ENCODE measurements at places on chromosomes 5 and 9.
A peak's percentile ranks its signal among the peaks of the same experiment; 100 is the strongest.

GRCh38 chr9:38207247-38207778 lies 138.3 kb upstream of the SHB start:
- DNase-seq, result no peak

DNA sequence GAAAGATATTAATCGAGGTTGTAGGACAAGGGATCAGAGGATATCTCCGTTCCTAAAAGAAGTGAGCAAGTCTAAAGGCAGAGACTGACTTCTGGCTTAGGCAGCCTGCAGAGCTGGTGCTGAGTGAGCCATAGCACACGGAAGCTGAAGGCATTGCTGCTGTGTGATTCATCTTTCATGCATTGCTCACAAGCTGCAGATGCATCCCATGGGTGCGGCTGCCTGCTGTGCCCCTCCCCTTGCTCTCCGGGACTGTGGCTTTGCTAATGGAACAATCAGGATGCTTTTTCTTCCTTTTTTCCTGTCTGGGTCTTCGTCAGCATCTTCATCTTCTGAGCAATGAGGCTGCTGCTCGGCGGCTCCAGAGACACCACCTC lies 341.4 kb downstream of the DIRAS2 start:
- no peak for DNase-seq

- DNase-seq, result no peak
Measured at GRCh38 chr5:61995486-61995885, 310.5 kb upstream of the KIF2A start.

DNA sequence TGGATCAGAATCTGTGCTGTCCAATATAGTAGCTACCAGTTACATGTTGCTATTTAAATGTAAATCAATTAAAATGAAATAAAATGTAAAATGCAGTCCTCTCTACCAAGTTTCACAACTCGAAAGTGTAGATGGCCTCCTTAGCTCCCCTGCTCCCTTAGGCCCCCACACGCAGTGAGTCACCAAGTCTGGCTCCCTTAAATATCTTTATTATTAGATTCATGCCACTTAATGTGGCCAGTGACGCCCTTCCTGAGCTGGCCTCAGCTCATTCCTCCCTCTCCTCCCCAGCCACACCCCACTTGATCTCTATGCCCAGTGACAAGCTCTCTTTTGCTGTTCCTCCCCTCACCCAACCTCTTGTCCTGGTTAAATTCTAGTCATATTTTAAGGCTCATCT lies 88.4 kb upstream of the DNAH5 start:
- no peak for DNase-seq

- no peak for DNase-seq
Measured at GRCh38 chr9:122318284-122318683, 52.5 kb upstream of the PTGS1 start.

DNA sequence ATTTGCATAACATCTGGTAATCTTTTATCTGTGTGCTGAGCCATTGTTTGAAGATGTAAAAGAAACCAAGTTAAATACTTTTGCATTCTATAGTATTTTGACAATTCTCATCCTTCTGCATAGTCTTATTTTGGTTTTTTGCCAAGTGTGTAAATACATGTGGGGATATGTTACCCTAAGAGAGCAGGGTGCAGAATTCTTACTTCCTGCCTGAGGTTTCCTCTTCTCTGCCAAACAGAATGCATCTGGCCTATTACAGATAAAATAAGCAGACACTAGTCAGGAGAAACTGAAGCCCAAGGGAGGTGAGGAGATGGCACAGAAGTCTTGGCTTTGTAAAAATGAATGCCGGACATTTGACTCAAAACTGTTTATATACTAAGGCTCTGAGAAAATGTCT lies 462.1 kb downstream of the TMEM38B start:
- DNase-seq, result no peak

DNA sequence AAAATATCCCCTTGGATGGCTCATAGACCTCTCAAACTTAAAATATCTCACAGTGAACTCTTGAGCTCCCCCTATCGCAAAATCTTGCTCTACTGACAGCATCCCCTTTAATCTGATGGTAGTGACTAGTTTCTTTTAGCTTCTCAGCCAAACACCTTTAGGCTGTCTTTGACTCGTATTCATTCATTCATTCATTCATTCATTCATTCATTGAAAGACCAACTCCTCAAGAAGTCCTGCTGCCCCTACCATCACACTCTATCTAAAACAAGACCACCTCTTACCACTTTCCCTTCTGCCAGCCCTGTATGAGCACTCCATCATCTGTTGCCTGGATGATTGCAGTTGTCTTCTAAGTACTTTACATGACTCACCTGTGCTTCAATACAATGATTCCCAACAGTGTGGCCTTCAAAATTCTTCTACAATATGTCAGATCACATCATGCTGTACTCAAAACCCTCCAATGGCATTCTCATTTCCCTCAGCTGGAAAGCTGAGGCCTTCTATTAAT lies 46.8 kb downstream of the ITGA2 start:
- no peak for DNase-seq

GRCh38 chr5:65394087-65394486 lies 87.6 kb downstream of the ADAMTS6 start:
- no peak for DNase-seq

DNA sequence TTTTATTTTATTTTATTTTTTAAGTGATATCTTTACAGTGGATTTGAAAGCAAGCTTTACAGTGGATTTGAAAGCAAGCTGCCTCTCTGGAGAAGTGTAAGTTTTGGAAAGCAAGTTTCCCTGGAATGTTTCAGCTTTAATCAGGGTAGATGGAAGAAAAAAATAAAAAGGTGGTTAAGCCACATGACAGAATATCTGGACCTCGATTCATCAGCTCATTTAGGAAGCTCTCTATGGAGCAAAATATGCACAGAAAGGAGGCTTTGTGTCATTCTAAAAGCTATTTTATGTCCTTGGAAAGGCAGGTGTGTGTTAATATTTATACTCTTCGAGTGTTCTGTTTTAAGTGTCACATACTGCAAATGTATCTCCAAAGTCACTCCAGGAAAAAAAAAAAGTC lies 409.2 kb upstream of the KLF4 start:
- no peak for DNase-seq

DNA sequence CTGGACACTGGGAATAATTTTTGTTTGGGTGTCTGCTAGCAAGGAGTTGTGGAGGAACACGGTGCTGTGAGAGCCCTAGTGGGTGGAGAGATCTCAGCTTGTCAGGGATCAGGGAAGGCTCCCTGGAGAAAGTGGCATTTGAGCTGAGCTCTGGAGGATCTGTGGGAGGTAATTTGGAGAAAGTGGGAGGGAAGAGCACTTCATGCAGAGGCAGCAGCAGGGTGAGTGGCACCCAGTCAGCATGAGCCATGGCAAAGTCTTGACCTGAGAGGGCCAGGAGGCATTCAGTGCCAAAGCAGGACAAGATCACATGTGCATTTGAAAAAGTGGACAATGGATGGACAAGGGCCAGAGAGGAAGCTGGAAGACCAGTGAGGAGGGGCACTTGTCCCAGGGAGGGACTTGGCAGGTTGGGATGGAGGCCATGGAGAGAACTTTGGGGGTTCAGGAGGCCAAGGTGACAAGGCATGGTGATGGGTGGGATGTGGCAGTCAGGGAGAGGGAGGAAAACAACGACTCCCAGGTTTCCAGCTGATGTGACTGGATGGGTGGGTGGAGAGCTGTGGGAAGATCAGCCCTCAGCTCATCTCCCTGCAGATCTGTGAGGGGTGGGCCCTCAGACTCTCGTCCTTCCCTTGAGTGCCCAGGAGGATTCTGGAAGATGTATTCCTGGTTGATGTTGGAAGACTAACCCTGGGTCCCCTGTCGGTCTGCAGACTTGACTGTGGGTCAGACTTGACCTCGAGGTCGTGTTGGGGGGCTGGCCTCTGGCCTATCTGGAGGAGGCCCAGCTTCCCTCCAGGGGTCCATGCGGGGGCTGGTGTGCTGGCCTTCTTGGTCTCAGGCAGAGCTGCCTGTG lies 68.9 kb upstream of the PITX1 start:
- no peak for DNase-seq

- no peak for DNase-seq
Measured at GRCh38 chr9:122080986-122081385, 12.1 kb downstream of the TTLL11 start.

DNA sequence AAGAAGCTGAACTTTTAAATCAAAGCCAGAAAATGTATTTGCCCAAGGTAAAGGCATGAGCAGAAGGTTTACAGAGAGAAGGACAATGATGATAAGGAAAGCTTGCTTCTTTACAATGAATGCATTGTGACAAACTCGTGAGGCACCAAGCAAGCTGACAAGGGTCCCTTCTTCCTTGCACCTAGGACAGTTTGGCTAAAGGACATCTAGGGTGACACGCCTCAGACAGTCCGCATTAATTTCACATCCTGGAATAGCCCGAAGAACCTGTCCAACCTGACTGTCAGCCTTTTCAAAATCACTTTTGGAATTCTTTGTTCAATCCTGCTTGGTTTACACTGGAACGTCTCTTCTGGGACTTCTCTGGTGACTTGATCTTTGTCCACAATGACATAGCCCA lies 146.4 kb upstream of the MAP3K1 start:
- no peak for DNase-seq

DNA sequence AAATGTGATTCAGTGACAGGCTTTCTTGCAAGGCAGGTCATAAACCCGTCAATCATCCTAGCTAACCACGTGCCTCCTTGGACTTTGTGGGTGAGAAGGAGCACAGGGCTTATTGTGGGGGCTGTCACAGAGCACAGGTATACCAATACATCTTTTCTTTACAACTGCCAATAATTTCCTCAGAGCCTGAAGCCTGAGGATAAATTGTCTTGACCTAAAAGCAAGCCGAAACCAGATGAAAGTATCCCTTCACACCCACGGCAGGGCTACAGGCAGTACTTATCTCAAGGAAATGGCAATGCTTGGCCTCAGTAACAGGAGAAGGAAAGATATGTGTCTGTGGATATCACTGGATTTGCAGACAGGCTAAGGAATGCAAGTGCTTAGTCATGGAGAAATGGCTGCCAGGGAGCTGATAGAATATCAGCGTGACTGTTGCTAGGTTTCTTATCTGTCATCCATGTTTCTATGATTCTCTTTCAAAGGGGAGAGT lies 90.3 kb upstream of the ZNF366 start:
- DNase-seq, result no peak

DNA sequence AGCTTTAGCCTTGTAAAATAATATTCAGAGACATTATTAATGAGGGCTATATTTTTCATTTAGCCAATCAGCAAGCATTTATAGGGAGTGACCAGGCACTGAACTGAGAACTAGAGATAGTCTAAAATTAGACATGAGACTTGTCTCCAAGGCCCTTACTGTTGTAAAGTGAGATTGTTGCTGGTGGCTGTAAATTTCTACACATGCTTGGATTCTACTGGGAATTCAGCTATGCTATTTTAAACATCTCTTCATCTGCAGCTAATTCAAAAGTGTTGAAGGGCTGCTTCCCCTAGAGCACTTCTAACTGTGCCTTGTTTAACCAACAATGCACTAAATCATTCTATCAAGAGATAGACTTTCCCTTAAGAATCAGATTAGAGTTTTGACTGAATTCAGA lies 67.4 kb downstream of the CHSY3 start:
- no peak for DNase-seq

- DNase-seq, result no peak
Measured at GRCh38 chr9:126592461-126592860, 21.3 kb upstream of the LMX1B start.

DNA sequence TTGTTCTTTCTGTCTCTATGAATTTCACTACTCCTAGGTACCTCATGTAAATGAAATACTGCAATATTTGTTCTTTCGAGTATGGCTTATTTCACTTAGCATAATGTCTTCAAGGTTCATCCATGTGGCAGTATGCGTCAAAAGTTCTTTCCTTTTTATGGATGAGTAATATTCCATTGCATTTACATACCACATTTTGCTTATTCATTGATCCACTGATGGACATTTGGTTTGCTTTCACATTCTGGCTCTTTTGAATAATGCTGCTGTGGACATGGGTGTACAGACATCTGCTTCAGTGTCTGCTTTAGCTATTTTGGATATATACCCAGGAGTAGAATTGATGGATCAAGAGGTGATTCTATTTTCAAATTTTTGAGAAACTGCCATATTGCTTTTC lies 144.2 kb upstream of the PAPPA start:
- no peak for DNase-seq

GRCh38 chr5:25119650-25120049 lies 474.9 kb upstream of the CDH10 start:
- DNase-seq, result no peak

DNA sequence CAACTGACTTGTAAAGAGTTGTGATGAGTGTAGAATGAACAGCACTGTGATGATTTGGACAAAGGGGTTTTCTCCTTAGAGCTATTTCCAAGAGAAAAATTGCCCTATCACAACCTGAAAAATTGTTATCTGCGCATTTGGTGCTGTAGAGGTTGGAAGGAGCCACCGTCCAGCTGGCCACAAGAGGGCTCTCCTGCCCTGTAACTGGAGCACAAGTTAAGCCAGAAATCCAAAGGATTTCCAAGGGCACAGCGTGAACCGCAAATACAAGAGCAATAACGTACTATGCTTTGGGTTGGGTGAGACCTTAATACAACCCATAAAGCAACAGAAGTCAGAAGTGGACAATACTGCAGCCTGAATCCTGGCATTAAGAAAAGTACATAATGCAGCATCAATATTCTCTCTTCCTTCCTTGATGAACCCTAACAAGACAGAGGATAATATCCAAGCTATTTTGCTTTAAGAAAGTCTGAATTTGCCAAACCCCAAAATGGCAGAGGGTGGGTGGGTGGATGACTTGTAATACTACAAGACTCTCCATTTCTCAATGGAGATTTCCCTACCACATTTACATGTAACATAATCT lies 56.8 kb upstream of the SMIM32 start:
- DNase-seq, result no peak

DNA sequence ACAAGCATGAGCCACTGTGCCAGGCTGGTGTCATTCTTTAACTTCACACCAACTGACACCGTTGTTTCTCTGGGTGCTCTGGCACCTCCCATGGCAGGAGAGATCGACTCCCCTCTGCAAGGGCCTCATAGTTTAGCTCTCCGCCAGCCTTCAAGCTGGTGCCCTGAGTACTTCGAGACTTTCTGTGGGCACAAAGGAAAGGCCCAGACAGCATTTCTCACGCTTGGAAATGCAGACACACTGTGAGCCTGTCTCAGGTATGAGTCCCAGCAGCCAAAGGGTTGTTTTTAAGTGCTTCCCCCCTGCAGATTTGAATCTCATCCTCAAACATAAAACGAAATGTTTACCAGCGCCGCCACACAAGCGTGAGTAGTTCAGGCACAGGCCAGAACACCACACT lies 11.1 kb upstream of the TCF7 start:
- no peak for DNase-seq

- no peak for DNase-seq
Measured at GRCh38 chr9:96487949-96488348, 38.0 kb downstream of the HABP4 start.

DNA sequence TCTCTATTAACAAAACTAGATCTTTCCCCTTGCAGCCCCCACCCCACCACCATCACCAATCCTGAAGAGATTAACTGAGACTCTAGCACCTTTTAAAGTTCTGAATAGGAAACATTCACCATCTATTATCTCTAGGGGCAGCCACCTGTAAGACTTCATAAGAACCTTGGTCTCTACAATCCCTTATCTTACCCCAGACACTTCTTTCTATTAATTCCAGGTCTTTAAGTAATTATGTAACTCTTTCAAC lies 180.2 kb upstream of the FBXL17 start:
- DNase-seq, result no peak

GRCh38 chr9:107681988-107682387 lies 192.4 kb upstream of the KLF4 start:
- DNase-seq, result no peak

- no peak for DNase-seq
Measured at GRCh38 chr9:72701510-72701909, 180.1 kb downstream of the TMC1 start.

- DNase-seq, result peak; percentile 56
Measured at GRCh38 chr5:151086905-151087360, 6.1 kb upstream of the TNIP1 start.

GRCh38 chr5:94031631-94032030 lies 290.2 kb upstream of the POU5F2 start:
- DNase-seq, result no peak

All from activated CD4-positive, alpha-beta T cell treated with anti-CD3 and anti-CD28 coated beads, Interleukin-2, amount 50 U/mL, for 4 hours (primary cell).